T-helper 17 cell (primary cell): ENCODE measurements at places on chromosomes 7 and 10. TPM values are rescaled to one million over a fixed set of nuclear protein-coding genes. Genes with fewer than 3 reads are reported as not detected.

GRCh38 chr7:156773966-156774365, 119.0 kb downstream of the LMBR1 start:
- no peak for DNase-seq

GRCh38 chr7:115747174-115747573, 283.4 kb downstream of the TFEC start:
- DNase-seq: no peak

DNA sequence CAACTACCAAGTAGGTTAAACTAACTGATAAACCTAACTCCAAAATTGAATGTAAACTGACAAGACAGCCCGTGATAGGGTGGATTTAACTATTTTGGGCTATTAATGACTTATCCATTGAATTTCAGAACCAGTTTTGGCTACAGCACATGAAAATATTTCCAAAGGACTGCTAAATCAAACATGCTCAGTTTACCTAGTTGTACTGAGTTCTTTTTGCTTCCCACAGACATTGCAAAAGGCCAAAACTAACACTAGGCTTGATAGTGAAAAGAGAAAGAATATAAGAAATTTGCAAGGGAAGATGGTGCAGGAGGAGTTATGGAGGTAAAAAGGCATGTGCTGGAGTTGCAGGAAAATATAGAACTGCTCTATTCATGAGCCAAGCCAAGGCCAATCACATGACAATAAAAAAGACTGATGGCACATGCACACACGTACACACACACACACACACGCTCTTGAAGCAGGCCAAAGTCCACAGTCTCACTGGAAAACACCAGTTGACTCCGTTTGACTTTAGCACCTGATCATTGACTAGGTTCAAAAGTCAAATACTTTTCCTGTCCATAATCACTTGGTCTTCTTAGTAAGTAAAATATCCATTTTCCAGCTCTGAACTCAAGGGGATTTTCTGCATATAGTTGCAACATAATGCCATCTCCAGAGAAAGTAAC, 76.0 kb upstream of the AGBL3 start:
- DNase-seq: no peak

DNA sequence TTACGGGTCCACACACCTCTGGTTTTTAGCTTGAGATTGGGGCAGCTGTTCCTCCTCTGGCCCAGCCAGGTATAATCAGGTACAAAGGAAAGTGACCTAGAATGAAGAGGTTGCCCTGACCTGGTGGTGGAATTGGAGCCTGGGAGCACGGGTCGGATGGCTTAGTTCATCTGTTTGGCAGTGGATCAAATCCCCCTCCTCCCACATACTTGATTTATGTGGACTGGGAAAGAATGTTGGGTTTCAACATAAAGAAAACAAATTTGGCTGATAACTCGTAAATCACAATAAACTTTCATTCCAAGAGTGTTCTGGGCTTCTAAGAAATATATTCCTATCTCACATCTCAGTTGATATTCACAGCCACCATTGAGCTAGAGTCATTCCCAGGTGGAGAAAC, 186.8 kb downstream of the CUX1 start:
- DNase-seq: no peak

- no peak for DNase-seq
Measured at GRCh38 chr7:54917613-54918391, 101.0 kb upstream of the EGFR start.

GRCh38 chr7:129779602-129780256, 168.2 kb downstream of the NRF1 start:
- DNase-seq: no peak

DNA sequence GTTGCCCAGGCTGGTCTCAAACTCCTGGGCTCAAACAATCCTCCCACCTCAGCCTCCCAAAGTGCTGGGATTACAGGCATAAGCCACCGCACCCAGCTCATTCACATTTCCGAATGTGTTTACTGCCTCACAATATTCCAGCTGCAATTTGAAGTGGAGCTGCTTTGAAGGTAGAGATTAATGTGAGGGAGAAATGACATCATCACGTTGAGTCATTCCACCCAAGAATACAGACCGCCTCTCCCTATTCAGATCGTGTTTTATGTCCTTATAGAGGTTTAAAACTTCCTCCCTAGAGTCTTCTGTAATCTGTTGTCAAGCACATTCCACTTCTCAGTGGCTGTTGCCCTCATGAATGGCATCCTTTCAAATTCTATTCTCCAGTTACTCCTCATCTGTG, 100.4 kb upstream of the PDGFA start:
- no peak for DNase-seq

- DNase-seq: no peak
Measured at GRCh38 chr7:47422611-47423010, 159.3 kb downstream of the TNS3 start.

Gene PILRA
- 3.1 TPM for total RNA-seq

Gene PAX4
- total RNA-seq: not detected
